Progenitor cell of endocrine pancreas (in vitro differentiated cells): ENCODE measurements at places on chromosomes 5 and 9. TPM values are rescaled to one million over a fixed set of nuclear protein-coding genes. Genes with fewer than 3 reads are reported as not detected.
A peak's percentile ranks its signal among the peaks of the same experiment; 100 is the strongest.

GRCh38 chr5:2120361-2120760 is 237.6 kb upstream of the IRX4 start:
- no peak for DNase-seq
- no peaks in the 10 kb centered on the region for H3K4me1 ChIP-seq
- no peak overlapping the region for H3K27ac ChIP-seq
- no peak overlapping the region for H3K4me3 ChIP-seq
- no peaks in the 10 kb centered on the region for H3K36me3 ChIP-seq

Gene LNPEP
- total RNA-seq: 24.2 and 25.6 TPM in 2 replicates

DNA sequence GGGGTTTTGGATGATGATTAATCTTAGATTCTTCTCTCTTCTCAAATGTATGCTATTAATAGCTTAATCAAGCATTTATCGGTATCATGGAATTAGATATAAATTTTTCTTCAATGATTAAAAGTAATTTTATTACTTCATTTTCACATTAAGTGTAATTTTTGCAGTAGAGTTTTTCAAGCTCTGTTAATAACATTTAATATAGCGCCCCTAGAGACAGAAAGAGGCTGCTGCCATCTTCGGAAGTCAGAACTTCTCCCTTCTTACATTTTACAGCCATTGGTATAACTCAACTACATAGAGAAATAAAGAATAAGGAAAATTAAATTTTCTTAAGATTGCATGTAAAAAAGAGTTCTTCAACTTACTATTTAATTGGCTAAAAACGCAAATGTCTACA is 540.3 kb downstream of the GABRG2 start:
- H3K27ac ChIP-seq: no peak overlapping the region
- no peak for DNase-seq
- no peak overlapping the region for H3K4me3 ChIP-seq
- H3K36me3 ChIP-seq: no peaks in the 10 kb centered on the region
- no peaks in the 10 kb centered on the region for H3K27me3 ChIP-seq

DNA sequence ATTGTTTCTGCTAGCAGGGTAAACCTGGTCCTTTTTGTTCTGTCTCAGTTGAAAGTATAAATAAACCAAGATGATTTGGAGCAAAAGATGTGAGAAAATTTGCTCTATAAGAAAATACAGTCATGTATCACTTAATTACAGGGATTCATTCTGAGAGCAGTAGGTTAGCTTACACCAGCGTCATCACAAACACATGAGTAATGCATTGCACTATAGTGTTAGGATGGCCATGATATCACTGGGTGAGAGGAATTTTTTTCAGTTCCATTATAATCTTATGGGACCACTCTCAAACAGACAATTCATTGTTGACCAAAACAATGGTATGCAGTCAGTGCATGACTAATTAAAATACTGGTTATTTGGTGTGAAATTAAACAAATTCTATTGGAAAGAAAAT is 430.9 kb downstream of the CHSY3 start:
- no peak overlapping the region for H3K4me3 ChIP-seq
- H3K27ac ChIP-seq: no peak overlapping the region
- H3K4me1 ChIP-seq: peaks cover 2% of the 10 kb centered on the region
- H3K36me3 ChIP-seq: no peaks in the 10 kb centered on the region

DNA sequence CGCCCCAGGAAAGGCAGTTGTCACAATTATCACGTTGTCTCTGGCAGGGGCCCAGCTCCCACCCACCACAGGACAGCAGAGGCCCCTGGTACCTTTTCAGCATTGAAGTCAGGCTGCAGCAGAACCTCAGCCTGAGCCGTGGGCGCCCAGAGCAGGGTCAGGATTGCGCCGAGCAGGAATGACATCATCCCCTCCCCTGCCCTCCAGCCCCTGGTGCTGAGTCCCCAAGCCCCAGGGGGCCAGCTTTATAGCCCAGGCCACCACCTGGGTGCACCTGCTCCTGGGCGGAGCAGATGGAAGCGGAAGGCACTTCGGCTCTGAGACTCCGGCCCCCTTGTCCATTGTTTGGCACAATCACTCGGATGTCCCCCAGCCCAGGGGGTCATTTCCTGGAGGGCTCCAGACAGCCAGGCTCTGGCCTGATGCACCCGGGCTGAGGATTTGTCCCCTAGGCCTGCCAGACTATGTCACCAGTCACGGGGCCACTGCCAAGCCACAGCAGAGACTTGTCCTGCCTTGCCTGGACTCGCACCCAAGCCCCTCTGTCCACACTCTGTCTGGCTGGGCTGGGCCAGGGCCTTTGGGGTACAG is at the start of gene LCN15:
Gene LCN15, minus strand, starts transcription at position 218 of the 591 bp plus-strand sequence. Its CDS starts 30 bp downstream, at position 188.
- no peaks in the 10 kb centered on the region for H3K4me1 ChIP-seq
- H3K27ac ChIP-seq: no peak within 1 kb of the TSS
- H3K36me3 ChIP-seq: no peaks in the 10 kb centered on the region
- peaks cover 3% of the 10 kb centered on the region for H3K27me3 ChIP-seq
- H3K4me3 ChIP-seq: no peak within 1 kb of the TSS

DNA sequence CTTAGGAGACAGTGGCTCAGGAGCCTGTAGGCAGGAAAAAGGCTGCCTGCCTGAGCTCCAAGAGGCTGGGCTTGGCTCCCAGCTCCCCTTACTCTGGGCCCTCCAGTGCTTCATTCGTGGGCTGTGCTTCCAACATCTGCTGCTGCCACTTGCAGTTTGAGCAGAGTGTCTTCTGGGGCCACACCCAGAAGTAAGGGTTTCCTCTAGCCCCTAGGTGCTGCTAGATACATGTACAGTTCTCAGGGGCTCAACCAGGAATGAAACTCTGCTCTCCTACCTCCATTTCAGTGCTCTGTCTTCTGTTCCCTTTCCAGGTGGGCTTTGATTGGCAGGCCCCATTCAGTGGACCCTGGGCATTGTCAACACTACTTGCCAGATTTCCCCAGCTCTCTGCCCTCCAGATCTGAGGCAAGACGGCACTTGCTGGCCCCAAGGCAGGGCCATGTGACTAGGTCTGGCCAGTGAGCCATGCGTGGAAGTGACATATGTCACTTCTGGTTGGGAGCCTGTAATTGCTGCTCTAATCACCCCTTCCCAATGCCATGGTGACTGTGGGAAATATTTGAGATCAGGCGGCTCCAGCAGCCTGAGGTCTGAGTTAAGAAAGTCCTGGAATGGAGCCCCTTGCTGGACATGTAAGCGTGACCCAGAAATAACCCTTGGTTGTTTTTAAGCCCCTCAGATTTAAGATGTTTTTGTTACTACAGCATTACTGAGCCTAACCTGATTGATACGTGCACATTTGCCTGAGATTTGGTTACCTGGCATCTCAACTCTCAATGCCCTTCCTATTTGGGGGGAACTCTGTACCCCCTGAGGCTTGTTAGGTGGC is 9.4 kb upstream of the BOD1 start:
- H3K36me3 ChIP-seq: no peaks in the 10 kb centered on the region
- H3K4me1 ChIP-seq: peaks cover 7% of the 10 kb centered on the region
- peaks cover 11% of the 10 kb centered on the region for H3K27me3 ChIP-seq

Gene PCDHB14
- 7.9 and 8.0 TPM in 2 replicates for total RNA-seq

- DNase-seq: no peak
- H3K4me3 ChIP-seq: no peak overlapping the region
- peaks cover 62% of the 10 kb centered on the region for H3K4me1 ChIP-seq
- H3K36me3 ChIP-seq: peaks cover 32% of the 10 kb centered on the region
- H3K27ac ChIP-seq: peak overlapping the region; percentile 39
Measured at GRCh38 chr5:135379046-135379654, 19.9 kb downstream of the MACROH2A1 start.

GRCh38 chr9:109477258-109478050 is 20.7 kb downstream of the PTPN3 start:
- H3K4me3 ChIP-seq: no peak overlapping the region
- peak; percentile 57 for DNase-seq
- peaks cover under 1% of the 10 kb centered on the region for H3K27me3 ChIP-seq
- peaks cover 19% of the 10 kb centered on the region for H3K4me1 ChIP-seq

Gene TAF11L9
- total RNA-seq: not detected in 2 replicates

DNA sequence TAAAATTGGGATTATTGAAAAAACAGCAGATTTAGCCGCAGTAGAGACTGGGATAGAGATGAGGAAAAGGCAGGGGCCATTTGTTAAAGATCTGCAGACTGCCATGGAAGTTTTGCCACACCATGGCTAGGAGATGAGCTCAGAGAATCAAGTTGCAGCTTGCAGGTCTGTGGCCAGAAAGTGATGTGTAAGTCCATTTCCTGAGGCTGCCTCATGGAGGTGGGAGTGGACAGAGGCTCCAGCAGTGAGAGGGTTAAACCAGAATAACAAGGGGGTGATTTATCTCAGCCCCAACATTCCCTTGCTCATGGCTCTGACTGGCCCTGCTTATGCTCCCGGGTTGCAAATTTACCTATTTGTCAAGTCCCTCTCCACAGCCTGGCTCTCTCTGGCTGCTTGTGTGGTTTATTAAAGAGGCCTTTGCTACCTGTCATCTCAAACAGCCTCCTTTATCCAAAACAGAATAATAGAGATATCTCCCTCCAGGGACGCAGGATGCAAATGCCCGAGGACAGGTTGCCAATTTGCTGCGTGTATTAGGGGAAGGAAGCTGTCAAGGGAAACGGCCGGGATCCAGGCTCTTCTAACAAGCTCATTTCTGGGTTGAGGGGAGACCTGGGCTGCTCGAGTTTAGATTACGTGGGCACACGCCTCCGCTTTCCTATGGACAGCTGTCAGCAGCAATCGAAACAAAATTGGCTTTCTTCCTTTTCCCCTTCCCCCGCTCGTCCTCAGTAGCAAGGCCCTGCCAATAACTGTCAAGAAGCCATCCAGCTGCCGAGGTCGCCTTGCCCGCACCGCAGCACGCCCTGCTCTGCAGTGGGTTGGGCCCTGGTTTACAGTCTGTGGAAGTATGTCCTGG is 72.8 kb upstream of the PITX1 start:
- H3K36me3 ChIP-seq: no peaks in the 10 kb centered on the region
- peaks cover 24% of the 10 kb centered on the region for H3K27me3 ChIP-seq
- no peak overlapping the region for H3K4me3 ChIP-seq
- no peak overlapping the region for H3K27ac ChIP-seq

DNA sequence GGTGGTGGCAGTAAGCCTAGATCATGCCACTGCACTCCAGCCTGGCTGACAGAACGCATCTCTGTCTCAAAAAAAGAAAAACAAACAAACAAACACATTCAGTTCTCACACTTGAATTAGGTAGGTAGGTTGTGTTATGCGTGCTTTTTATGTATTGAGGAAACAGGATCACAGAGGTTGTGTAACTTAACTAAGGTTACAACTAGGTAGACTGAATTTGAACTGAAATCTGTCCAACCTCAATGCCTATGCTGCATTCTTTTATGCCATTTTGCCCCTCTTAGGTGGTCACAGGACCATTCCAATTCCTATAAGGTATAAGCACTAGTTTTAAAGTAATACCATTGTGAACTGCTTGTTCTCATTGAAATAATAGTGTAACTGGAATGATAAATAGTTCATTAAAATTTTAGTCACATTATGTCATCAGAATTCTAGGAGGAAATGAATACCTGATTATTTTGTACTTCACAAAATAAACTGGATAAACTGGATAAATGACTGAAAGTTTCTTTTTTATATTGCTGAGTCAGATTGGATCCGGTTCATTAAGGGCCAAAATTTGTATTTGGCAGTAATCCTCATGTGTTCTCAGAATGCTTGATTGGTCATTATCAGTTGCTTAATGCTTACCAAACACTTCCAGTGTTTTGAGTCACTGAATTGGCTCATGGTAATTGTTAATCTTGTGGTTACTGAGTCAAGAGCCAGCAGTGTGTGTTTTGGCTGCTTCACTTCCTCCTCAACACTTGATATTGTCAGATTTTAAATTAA is 7.1 kb downstream of the UBAP1 start:
- H3K27me3 ChIP-seq: no peaks in the 10 kb centered on the region
- peak overlapping the region; percentile 73 for H3K27ac ChIP-seq
- peaks cover 4% of the 10 kb centered on the region for H3K36me3 ChIP-seq

GRCh38 chr9:6006749-6007057 is 8.7 kb downstream of the RANBP6 start:
- no peaks in the 10 kb centered on the region for H3K27me3 ChIP-seq
- H3K36me3 ChIP-seq: peaks cover 3% of the 10 kb centered on the region
- peak overlapping the region; percentile 96 for H3K27ac ChIP-seq

Gene FGD3
- 9.6 and 12.0 TPM in 2 replicates for total RNA-seq
